ENCODE measurements at places on chromosomes 13 and 19. TPM values are rescaled to one million over a fixed set of nuclear protein-coding genes. Genes with fewer than 3 reads are reported as not detected.

Gene SRRM5
- total RNA-seq: not detected

Gene TMEM91
- total RNA-seq: 2.3 TPM

Gene ANGPTL4
- total RNA-seq: 4.9 TPM

Gene KEAP1
- total RNA-seq: 24.6 TPM

Gene TMEM221
- total RNA-seq: not detected

Gene TMEM143
- total RNA-seq: 9.4 TPM

Gene EDNRB
- total RNA-seq: 15.8 TPM

Gene SIGLEC8
- total RNA-seq: not detected

Gene CUL4A
- 153 TPM for total RNA-seq

Gene SHD
- total RNA-seq: not detected

Gene SPACA4
- not detected for total RNA-seq

Gene ZNF304
- total RNA-seq: 3.2 TPM

Gene C1QTNF9B
- not detected for total RNA-seq

Gene KLK4
- not detected for total RNA-seq

Gene KCNN1
- total RNA-seq: not detected

Gene KLK12
- total RNA-seq: not detected

Gene ZNF490
- 5.3 TPM for total RNA-seq

Gene SCAMP4
- 48.7 TPM for total RNA-seq

Gene SULT2A1
- total RNA-seq: not detected

Gene FLT1
- 18.8 TPM for total RNA-seq

Gene VSTM2B
- total RNA-seq: not detected

Gene PSG6
- total RNA-seq: not detected

Gene EFNB2
- 48.7 TPM for total RNA-seq

Gene TNFSF11
- not detected for total RNA-seq

Gene TEX29
- not detected for total RNA-seq

Gene SIGLEC14
- not detected for total RNA-seq

Gene GPR183
- 0.58 TPM for total RNA-seq

Gene ZNF444
- total RNA-seq: 13.4 TPM

Gene C19orf38
- total RNA-seq: not detected

Gene HOMER3
- total RNA-seq: 33.9 TPM

Gene CPAMD8
- total RNA-seq: 10.7 TPM

Gene TMEM238
- total RNA-seq: 504 TPM

Gene ZNF709
- 0.58 TPM for total RNA-seq

Gene PTGIR
- 6.7 TPM for total RNA-seq

Gene MYH14
- total RNA-seq: 392 TPM

Gene BST2
- total RNA-seq: 109 TPM

Gene ZNF320
- 23.5 TPM for total RNA-seq

Gene CNFN
- not detected for total RNA-seq

Gene TJP3
- total RNA-seq: 204 TPM

Gene LIG4
- 13.8 TPM for total RNA-seq

Gene C13orf42
- not detected for total RNA-seq

Gene PSG2
- total RNA-seq: not detected

Gene GAS6
- 409 TPM for total RNA-seq

Gene CLDND2
- total RNA-seq: not detected

Gene KLK7
- total RNA-seq: not detected

Gene ZNF813
- 3.5 TPM for total RNA-seq

Data from stomach (tissue), 19 donors.